ENCODE measurements at places on chromosomes 7 and 10. TPM values are rescaled to one million over a fixed set of nuclear protein-coding genes. Genes with fewer than 3 reads are reported as not detected.

The POLR2J gene
- 31.6 TPM for total RNA-seq

GRCh38 chr10:11242443-11243387 is 225.0 kb downstream of the CELF2 start:
- DNase-seq, result no peak

- DNase-seq, result no peak
These were observed 21.1 kb upstream of the FAM13C start for GRCh38 chr10:59383436-59383835.

GRCh38 chr10:90179696-90180407 is 478.5 kb downstream of the KIF20B start:
- DNase-seq, result no peak
